ENCODE measurements at places on chromosomes 3 and 15.

- no peak for DNase-seq
Measured at GRCh38 chr3:185397676-185398075, 34.7 kb downstream of the MAP3K13 start.

GRCh38 chr15:71455107-71455506 is 339.8 kb downstream of the THSD4 start:
- no peak for DNase-seq

DNA sequence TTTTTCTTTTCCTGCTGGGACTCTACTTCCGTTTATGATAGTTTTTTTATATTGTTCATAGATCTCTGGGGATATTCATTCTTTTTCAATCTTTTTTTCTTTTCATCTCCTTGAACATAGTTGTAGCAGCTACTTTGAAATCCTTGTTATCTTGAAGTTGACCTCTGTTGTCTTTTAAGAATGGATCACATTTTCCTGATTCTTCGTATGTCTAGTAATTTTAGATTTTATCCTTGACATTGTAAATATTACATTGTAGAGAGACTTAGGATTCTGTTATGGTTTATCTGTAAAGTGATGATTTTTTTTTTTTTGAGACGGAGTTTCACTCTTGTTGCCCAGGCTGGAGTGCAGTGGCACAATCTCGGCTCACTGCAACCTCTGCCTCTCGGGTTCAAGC is 20.5 kb downstream of the MKRN2 start:
- DNase-seq, result no peak

DNA sequence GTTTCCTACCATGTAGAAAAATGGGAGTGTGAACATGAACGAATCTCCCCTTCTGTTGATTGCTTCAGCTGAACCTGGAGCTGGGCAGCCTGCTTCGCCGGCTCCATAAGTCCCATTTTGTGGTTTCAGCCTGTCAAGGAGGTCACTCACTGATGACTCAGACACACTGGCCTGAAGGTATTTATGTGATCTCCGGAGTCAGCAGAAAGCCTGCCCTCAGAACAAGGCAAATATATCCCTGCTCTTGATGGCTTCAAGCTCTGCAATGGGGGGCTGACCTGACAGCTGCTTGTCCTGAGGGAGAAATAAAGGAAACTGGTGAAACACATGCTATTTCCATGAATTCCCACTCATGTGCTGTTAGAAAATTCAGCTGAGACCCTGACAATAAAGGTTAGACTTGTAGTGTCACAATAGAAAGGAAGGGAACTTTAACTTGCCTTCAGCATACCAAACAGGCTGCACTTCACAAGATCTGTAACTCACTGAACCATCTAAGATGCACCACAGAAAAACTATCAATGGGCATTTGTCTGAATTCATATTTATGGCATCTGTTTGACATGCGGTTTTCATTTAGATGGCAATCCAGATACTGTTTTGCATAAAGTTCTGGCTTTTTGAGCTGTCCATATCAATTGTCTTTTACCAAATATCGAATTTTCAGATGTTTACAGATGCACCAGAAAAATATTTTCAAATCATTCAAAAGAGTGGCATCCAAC is 282.0 kb upstream of the VEPH1 start:
- DNase-seq, result no peak

DNA sequence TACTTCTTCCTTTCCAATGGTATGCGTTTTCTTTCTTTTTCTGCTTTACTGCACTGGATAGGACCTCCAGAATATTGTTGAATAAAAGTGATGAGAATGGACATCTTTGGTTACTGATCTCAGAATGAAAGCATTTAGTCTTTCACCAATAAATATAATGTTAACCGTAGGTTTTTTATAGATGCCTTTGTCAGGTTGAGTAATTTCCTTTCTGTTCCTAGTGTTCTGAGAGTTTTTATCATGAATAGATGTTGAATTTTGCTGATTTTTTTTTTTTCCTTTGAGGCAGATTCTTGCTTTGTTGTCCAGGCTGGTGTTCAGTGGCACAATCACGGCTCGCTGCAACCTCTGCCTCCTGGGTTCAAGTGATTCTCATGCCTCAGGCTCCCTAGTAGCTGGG is 158.4 kb downstream of the KLHL25 start:
- no peak for DNase-seq

DNA sequence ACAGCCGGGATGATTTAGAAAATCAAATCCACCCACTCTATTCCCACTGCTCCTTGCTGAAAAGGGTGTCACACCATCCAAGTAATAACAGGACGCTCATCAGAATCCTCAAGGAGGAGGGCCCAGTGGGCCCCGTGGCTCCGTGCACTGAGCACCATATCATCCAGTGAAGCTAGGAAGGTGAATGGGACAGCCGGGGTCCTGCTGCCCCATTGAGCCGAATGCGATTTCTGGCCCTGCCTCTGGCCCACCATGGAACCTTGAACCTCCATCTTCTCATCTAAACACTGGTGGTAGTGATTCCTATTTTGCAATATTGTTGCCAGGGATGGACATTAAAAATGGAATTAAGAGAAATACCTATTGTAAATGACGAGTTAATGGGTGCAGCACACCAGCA is 99.1 kb upstream of the SLC6A11 start:
- DNase-seq, result no peak

DNA sequence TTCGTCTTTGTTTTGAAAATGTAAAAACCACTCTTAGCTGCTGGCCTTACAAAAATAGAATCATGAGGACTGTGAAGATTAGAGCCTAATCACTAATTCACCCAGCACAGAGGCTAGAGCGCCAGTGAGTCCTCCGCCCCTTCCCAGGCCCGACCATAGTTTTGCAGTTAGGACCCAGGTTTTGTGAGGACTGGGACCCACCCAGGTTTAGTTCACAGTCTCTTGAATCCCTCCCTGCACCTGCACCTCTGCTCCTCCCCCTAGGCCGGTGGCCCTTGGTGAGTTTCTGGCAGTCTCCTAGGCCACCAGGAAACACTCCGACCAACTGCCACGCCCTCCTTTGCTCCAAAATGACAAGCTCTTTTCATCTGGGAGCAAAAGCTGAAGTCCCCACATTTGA is 136.0 kb upstream of the CCDC54 start:
- DNase-seq, result no peak

DNA sequence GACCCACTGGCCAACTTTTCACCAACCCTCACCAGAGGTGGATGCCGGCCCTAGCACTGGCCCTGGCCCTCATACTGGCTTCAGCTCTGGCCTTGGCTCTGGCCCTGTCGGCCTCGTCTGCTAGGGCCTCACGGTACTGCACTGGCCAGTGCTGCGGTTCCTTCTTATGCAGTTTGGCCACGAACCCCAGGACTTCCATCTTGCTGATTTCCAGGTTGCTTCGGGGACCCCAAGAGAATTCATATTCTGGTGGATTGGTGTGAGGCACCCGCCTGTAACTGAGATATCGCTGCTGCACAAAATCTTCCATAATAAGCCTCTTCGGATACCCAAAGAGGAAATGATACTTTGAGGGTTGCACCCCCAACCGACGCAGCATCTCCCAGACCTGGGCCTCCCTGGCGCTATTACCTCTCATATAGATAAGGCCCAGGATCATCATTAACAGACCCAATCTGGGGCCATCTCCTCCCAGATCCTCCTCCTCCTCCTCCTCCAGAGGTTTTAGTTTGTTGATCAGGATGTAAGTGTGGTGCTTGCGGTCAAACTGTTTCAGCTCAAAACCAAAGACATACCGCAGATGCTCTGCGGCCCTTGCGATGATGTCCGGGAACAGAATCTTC is 883 bp downstream of the MAGEF1 start:
- DNase-seq, result peak; percentile 37

DNA sequence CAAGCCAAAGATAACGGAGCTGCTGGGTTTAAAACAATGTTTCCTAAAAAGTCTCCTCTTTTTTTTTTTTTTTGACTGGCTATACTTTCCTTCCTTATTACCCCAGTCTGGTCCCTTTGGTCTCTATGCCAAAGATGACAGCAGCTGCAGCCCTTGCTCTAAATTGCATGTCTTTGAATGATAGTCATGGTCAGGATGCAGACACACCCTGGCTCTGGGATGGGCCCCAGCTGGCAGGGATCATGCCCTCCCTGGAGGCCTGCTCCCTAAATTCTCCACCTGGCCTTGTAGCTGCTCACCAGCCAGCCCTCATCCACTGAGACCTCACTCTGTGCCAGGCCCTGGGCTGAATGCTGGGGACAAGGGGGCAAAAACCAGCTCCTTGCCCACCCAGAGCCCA is 95.8 kb downstream of the MESD start:
- DNase-seq, result no peak
